NCI-H1436 (cell line): ENCODE measurements at places on chromosomes 2 and 18.

GRCh38 chr2:46814160-46814961 lies 101.2 kb downstream of the MCFD2 start:
- DNase-seq, result no peak

DNA sequence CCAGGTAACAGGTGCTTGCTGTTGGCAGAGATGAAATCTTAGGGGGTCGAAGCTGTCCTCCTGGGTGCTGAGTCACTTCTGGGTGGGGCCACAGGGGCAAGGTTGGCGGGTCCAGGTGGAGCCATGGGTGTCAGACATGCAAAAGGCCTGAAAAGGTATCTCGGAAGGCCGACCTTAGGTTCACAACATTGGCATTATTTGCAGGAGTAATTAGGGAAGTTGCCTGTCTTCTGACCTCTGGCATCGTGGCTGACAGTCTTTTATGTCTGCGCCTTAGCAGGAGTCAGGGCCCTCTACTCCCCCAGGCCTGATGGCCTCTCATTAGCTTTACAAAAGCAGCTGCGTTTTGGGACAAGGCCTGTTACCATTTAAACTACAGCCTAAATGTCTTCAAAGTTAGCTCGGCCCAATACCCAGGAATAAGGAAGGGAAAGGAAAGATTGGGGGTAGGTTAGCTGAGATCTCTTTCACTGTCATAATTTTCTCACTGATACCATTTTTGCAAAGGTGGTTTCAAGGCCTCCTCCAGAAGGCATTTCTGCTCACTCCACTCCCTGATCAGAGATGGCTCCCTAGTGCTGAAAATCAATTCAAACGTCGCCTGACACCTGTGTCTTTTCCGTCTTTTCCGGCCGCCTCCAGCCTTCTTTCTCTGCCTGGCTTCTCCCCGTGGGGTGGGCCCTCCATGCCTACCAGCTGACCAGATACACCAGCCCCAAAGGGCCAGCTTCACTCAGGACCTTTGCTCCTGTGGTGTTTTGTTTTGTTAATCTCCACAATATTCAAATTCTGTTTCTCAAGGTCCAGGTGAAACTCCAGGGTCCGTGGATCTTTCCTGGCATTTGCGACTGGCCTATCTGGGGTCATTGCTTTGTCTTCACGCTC lies 90.8 kb downstream of the RHOB start:
- DNase-seq, result no peak

GRCh38 chr2:229371086-229371485 lies 100.0 kb upstream of the PID1 start:
- DNase-seq, result no peak

DNA sequence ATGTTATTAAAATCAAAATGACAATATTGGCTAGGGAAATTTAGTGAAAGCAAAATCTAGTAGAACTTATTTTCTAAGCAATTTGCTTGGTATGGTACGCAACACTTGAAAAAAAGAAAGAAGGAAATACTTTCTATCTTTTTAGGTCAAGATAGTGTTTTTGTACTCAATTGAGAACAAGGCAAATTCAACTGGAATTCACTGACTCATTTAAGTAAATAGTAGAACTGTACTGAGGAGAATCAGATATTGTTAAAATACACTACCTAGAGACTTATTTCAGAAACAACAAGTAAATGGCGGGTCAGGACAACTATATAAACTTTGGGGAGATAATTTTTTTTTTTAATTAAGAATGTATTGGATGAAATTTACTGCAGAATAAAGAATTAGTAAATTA lies 18.9 kb downstream of the ZRANB3 start:
- DNase-seq, result no peak

- DNase-seq, result peak; percentile 20
These were observed 77.9 kb upstream of the DOCK10 start for GRCh38 chr2:225120186-225120585.

- no peak for DNase-seq
These were observed 41.8 kb upstream of the CDC42EP3 start for GRCh38 chr2:37713258-37713700.

DNA sequence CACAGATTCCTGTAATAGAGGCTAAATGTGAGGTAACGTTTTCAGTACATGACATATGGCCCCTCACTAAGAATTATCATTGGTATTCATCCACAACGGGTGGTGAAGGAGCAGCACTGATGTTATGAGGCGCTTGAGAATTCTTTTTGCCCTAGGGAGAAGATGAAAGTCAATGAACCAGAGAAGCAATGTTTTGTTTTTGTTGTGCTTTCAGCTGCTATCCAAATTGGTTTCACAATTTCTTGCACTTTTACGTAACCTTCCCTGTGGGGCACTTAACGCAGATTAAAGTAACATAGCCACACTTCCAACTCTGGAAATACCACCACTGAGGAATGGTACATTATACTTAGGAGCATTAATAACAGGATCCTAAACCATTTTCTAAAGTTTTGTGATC lies 13.3 kb upstream of the CCDC85A start:
- DNase-seq, result no peak

DNA sequence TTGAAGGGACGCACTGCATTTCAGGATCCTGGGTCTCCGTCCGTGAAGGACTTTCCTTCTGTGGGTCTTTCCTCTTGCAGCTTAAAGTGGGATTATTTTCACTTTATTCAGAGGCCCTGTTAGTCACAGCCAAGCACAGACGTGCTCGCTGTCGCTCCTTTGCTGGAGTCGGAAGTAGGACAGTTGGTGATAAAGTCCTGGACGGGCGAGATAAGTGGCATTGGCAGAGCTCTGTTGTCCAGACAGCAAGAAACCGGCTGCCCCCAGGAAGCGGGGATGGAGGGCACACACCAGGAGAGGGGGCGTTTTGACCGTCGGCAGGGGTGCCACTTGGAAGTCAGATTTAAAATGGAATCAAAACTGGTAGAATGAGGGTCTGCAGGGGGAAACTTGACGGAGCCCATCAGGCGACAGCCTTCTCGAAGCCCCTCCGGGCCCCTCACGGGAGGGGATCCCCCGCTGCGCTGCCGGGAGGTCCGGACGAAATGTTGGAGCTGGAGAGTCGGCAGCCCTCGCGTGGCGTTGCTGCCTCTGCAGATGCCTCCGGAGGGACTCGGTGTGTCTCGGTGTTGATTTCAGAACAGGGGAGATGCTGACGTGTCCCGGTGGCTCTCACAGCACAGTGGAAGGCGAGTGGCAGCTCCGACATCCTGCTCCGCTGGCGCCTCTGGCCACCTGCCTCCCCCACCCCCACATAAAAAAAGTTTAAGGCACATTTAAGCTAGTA lies 124.2 kb downstream of the NFATC1 start:
- DNase-seq, result no peak

- DNase-seq, result no peak
These were observed 1.4 kb downstream of the CLUL1 start for GRCh38 chr18:598124-598589.

DNA sequence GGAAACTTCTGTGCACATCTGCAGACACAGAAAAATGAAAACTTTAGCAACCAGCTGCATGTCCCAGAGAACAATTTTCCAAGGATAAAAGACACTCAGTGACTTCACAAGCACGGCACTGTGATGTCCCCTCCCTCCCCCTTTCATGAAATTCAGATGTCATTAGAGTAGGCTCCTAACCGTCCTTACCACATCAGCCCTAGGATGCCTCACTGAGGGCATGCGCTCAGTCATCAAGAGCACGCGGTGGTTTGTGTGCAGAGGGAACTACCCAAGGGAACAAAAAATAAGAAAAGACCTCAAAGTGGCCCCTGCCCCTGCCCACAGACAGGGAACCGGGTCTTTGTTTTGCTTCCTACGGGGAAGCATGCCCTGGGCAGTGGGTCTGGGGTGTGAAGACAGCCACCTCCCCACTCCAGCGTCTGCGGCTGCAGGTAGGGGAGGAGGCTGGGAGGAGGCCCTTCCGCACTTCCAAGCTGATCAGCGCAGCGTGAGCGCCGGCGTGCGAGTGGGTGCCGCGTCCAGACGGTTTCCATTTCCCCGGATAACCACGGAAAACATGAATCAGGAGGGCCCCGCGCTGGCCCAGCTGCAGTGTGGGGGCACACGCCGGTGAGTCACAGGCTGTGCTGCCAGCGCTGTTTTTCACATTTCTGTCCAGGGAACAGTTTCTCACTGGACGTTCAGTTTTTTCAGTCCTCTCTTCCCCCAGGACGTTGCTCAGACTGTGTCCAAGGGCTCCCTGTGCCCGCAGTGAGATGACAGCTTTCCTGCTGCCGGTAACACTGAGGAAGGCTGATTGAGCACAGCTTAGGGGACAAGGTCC lies 70.6 kb downstream of the COPS8 start:
- DNase-seq, result no peak

DNA sequence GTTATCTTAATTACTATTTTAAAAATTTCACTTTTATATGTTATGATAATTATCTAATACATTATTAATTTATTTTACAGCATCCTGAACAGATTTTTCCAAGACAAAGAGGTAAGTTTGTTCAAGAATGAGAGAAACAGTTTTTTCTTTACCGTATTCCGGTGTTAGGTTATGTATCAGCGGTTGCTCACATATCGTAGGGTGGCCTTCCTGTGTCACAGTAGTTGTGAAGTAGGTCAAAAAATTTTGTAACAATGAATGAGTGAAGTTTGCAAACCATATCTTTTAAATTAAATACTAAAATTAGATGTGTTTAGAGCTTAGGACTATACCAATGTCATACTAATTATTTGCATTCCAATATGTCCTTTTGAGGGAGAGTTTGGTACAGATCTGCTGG lies 33.5 kb downstream of the MRPS9 start:
- DNase-seq, result no peak

GRCh38 chr2:172640389-172640788 lies 84.5 kb downstream of the PDK1 start:
- no peak for DNase-seq

GRCh38 chr18:2910751-2911425 lies 64.1 kb downstream of the EMILIN2 start:
- DNase-seq, result no peak

GRCh38 chr2:232350804-232351685 lies 27.5 kb upstream of the ALPP start:
- DNase-seq, result no peak

DNA sequence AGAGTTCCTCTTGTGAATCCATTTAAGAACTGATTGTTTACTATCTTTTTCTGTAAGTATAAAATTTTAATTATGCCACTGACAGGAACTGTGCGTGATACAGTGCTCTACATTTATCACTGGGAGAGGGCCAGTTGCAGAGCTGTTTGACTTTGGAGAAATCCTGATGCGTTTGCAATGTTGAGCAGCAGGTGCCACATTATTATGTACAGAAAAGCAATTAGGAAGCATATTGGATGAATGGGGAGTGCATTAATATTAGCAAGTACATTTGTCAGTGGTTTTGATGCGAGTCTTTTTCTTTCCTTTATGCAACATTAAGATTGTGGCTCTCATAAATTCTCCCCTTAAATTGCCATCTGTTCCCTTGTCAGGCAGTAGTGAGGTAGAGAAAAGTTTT lies 302.3 kb upstream of the FANCL start:
- no peak for DNase-seq

- DNase-seq, result no peak
These were observed 114.6 kb downstream of the ACVR1 start for GRCh38 chr2:157761520-157761919.

- DNase-seq, result no peak
These were observed 50.2 kb downstream of the DAW1 start for GRCh38 chr2:227921648-227922047.

GRCh38 chr2:211132573-211132972 lies 576.2 kb downstream of the CPS1 start:
- DNase-seq, result no peak

GRCh38 chr2:198214114-198214596 lies 409.8 kb downstream of the PLCL1 start:
- DNase-seq, result no peak

GRCh38 chr2:141038341-141038740 lies 1092.5 kb downstream of the LRP1B start:
- DNase-seq, result no peak

DNA sequence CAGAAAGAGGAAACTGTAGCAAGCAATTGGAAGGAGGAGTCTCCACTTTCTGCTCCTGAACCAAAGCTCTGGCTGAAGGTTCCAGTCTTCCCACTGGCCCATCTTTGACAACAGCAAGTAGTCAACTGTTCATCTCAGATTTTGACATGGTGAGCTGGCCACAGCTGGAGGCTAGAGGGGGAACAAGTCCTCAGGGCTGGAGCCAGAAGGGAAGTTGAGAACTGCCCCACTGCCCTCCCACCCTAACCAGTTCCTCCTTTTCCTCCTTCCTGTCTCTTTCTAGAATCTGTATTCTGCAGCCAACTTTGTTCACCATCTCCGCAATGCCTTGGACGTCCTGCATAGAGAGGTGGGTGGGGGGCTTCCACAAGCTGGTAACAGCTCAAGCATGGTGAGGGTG lies 105.8 kb downstream of the PLB1 start:
- no peak for DNase-seq

DNA sequence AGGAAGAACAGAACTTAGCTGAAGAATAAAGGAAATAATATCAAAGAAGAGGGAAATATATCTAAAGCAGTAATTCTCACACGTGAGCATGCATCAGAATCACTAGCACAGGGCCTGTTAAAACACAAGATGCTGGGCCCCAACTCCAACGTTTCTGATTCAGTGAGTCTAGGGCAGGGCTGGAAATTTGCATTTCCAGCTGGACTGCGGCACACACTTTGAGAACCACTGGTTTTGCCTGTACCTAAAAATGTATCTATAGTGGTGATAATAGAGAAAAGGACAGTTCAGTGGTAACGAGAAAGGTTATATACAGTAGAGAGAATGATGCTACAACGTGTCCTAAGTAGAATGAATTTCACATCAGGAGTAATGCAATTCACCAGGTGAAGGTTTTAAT lies 11.2 kb downstream of the REV1 start:
- DNase-seq, result no peak

DNA sequence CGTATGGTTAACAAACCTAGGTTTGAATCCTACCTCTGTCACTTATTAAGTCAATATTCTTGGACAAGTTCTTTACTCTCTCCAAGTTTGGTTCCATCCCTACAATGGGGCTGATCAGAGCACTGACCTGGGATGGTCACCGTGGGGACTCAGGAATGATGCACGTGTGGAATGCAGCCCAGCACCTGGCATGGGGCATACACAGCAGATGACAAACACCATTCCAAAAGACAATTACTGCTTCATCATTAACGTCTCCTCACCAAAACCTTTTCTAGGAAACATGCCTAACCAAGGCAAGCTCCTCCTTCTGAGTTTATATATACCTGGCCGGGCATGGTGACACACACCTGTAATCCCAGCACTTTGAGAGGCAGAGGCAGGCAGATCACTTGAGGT lies 532.9 kb upstream of the ID2 start:
- DNase-seq, result no peak

DNA sequence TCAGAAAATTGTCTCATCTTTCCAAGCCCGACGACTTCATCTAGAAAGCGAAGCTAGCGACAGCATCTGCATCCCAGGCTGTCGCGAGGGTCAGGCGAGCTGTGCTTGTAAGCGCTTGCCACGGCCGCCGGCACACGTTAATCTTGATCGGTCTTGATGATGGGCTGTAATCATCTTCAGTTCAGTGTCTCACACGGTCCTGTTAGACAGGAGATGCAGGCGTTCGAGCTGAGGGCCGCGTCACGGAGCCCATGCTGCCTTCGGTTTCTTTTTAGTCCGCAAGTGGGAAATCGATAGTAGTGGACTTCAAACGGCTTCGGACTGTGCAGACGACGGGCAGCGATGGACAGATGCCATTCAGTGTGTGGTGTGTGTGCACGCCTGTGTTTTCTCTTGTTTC lies 43.6 kb downstream of the ADI1 start:
- DNase-seq, result no peak
